Smooth muscle cell of the brain vasculature (primary cell): ENCODE measurements at places on chromosomes 13 and 19.

DNA sequence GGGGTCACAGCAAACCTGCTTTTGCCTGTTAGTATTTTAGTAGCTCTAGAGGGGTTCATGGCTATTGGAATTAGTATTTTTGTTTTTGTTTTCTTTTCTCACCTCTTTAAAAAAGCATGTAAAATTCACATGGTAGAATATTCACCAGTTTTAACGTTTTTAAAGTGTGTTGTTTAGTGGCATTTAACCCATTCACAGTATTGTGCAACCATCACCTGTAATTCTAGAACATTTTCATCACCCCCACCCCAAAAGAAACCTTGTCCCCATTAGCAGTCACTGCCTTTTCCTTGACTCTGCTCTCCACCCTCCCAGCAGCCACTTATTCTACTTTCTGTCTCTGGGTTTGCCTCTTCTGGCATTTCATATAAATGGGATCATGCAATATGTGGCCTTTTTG is 39.8 kb downstream of the GATAD2A start:
- DNase-seq: no peak

DNA sequence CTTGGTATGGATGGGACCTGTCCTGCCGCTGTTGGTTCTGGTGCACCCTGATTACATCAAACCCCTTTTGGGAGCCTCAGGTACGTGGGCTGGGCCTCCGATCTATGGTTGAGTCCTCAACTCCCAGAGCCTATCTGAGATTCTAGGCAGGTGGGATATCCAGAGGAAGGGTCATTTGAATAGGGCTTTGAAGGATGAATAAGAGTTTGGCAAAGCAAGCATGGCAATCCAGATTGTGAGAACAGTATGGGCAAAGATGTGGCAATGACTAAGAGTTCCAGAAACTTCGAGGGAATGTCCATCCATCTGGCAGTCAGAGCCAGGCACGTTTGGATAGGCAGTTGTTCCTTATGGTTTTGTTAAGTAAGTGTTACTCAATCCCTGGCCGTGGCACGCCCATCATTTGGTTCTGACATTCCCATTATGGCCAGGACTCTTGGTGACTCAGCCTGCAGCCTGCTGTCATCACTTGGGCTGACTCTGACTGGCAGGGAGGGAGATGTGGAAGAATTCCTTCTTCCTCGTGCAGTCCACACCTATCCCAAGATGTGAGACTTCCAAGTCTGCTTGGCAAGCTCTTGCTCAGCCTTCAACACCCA is 21.5 kb downstream of the CYP4F22 start:
- no peak for DNase-seq

DNA sequence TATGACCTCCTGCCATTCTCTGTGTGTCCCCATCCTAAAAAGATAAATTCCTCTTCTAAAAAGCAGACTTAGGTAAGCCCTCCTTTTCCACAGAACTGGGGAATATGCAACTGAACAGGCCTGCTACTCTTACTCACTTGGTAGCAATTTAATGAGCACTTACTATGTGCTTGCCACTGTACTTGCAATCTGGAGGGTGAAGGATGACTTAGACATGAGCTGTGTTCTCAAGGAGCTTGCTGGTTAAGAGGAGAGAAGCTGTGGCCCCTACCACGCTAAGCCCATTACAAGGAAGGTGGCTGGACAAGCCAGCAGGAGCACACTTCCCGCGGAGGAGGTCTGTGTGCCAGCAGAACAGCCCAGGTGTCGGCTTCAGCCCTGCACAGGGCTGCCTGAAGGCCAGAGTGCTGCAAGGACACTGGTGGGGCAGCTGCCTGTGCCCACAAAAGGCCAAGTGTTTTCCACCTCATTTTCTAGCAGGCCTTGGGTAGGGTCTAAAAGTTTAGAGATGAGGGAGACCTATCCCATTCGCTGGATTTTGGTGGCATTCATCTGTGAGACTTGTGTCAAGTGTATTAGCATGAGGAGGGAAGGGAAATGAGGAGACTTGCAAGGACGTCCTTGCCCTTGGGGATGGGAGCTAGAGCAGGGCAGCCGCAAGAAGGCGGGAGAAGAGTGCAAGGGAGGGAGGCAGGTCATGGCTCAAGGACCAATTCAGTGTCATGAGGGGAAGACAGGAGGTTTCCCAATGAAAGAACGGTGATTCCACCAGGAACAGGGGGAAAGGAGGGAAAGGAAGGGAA is 52.0 kb downstream of the COL4A1 start:
- DNase-seq: no peak

GRCh38 chr13:105452895-105453294 is 1082.6 kb downstream of the EFNB2 start:
- DNase-seq: no peak

GRCh38 chr19:22604571-22605274 is 29.4 kb upstream of the ZNF492 start:
- DNase-seq: no peak

DNA sequence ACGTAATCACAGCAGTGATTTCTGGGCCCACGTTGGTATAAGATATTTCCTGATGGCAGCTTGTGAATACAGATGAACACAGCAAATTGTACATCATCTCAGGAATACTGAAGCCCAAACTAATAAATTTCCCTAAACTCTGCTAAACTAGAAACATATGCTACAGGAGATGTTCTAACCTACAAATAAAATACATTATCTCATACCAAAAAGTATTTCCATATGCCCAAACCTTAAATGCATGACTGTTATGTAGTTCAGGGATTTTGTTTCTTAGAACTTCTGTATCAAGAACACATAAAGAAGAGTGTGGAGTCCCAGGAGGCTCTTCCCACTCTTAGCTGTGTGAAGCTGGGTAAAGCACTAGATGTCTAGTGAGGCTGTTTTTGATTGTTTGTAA is 138.4 kb downstream of the RFC3 start:
- DNase-seq: no peak

DNA sequence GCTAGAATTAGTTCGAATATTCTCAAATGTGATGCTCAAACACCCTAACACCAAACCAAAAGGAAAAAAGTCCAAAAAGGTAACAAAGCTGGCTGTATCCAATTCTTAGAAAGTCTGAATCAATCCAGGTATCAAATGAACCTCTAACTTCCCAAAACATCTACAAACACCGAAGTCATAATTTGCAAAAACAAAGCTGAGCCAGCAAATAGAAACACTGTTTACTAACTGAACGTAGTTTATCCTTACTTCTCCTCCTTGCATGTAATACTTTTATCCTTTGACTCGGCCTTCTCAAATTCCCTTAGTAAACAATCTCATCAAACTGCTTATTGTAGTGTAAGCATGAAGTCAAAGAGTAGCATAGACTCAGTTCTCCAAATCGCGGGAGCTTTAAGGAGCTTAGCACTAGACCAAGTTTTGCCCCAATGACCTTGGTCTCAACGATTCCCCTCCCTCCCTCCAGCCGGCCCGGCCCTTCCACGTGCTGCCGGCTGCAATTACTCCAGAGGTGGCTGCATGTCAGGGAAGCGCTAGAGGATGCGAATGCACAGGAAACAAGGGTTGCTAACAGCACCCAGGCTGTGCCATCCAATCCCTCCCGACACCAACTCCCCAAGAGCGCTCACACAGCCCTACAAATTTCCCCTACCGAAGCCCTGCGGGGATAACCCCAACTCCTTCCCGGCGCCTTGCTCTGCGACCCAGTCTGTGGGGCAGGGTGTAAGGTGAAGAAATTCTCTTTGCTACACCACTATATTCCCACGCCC is 693 bp downstream of the XPO4 start:
- no peak for DNase-seq

- DNase-seq: no peak
Measured at GRCh38 chr13:41613471-41613870, 156.1 kb downstream of the RGCC start.

GRCh38 chr13:21913010-21913409 is 242.1 kb downstream of the FGF9 start:
- DNase-seq: no peak

DNA sequence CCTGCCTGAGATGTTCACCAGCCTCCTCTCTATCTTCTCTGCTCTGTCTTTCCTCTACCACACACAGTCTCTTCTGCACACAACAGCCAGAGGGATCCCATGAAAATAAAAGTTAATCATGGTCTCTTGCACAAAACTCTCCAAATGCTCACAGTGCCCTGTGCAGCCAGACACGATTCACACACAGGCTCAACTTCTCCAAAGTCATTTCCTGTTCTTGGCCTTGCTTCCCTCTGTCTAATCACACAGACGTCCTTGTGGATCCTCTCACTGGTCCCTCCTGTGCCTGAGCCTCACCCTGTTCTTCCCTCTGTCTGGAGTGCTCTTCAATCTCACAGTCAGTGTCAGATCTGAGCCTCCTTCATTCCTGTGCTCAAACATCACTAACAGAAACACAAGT is 7.8 kb downstream of the SIGLEC12 start:
- no peak for DNase-seq
